ENCODE measurements at places on chromosomes 12 and 14. TPM values are rescaled to one million over a fixed set of nuclear protein-coding genes. Genes with fewer than 3 reads are reported as not detected.

SYCP3 gene
- 0.46 TPM for total RNA-seq

PAN2 gene
- total RNA-seq: 30.9 TPM

OR4E2 gene
- not detected for total RNA-seq

CLEC4A gene
- total RNA-seq: 1.4 TPM

DEPDC4 gene
- 2.8 TPM for total RNA-seq

AJUBA gene
- total RNA-seq: 7.2 TPM

KSR2 gene
- total RNA-seq: 7.2 TPM

BEGAIN gene
- 10.1 TPM for total RNA-seq

EML1 gene
- total RNA-seq: 38.5 TPM

ATL1 gene
- 128 TPM for total RNA-seq

KRT75 gene
- not detected for total RNA-seq

CPNE6 gene
- 16.8 TPM for total RNA-seq

WSB2 gene
- 322 TPM for total RNA-seq

LPAR5 gene
- total RNA-seq: 1.2 TPM

TPPP2 gene
- not detected for total RNA-seq

CIPC gene
- 46.1 TPM for total RNA-seq

CIROP gene
- total RNA-seq: not detected

TAS2R10 gene
- 3.7 TPM for total RNA-seq

IFI27 gene
- total RNA-seq: 24.2 TPM

EIF4B gene
- 601 TPM for total RNA-seq

HNF1A gene
- total RNA-seq: not detected

SLC6A12 gene
- total RNA-seq: 11.8 TPM

C1S gene
- 13.1 TPM for total RNA-seq

SYNDIG1L gene
- 32.8 TPM for total RNA-seq

SLCO1B1 gene
- not detected for total RNA-seq

YAF2 gene
- 62.5 TPM for total RNA-seq

LUM gene
- total RNA-seq: 11.8 TPM

SPIC gene
- not detected for total RNA-seq

PAPLN gene
- 1.4 TPM for total RNA-seq

COQ10A gene
- total RNA-seq: 12.5 TPM

KRT78 gene
- not detected for total RNA-seq

APOF gene
- not detected for total RNA-seq

CLEC4C gene
- not detected for total RNA-seq

FZD10 gene
- 2.5 TPM for total RNA-seq
